ENCODE measurements at places on chromosomes 5 and 9. TPM values are rescaled to one million over a fixed set of nuclear protein-coding genes. Genes with fewer than 3 reads are reported as not detected.

DNA sequence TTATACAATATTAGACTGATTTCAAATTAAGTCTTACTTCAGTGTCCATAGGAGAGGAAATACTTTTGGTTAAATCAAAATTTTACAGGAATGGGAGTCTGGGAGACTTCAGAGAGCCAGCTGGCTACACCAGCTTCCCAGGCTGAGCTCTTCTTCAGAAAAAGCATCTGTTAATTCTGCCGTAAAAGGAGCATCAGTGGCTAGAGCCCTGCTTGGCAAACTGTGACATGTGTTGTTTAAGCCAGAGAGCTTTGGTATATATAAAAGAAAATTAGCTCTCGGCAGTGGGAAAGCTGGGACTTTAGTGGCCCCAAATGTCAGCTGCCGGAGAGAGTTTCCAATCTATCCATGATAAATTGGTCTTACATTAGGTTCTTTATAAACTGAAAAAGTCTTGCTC is 378.8 kb upstream of the TUSC1 start:
- DNase-seq = no peak

DNA sequence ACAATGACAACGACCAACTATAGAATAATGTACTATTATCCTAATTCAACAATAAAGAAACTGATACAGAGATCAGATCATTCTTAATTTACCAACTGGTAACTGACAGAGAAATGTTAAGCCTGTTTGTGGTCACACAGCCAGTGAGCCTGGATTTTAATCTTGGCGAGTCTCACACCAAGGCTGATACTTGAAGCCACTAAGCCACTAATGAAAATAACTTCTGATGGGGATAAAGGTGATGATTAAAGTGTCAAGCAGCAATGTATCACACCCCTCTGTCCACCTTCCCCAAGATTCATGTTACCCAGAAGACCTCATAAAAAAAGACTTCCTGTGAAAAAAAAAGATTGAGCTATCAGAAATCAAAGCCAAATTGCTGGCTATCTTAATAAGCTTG is 350.5 kb downstream of the SPOCK1 start:
- no peak for DNase-seq

- peak; percentile 76 for DNase-seq
Measured at GRCh38 chr9:78035383-78035993, 3.9 kb upstream of the GNAQ start.

Gene GPR21
- total RNA-seq = not detected

Gene SPINK4
- not detected for total RNA-seq
